Bronchial smooth muscle cell (primary cell): ENCODE measurements at places on chromosomes 5 and 9. TPM values are rescaled to one million over a fixed set of nuclear protein-coding genes. Genes with fewer than 3 reads are reported as not detected.

The DBH gene
- total RNA-seq, result not detected in 2 replicates

The LCN9 gene
- total RNA-seq, result not detected in 2 replicates

The ECM2 gene
- total RNA-seq, result 3.6 and 7.2 TPM in 2 replicates

The FBXO38 gene
- 46.9 and 54.4 TPM in 2 replicates for total RNA-seq

The MTAP gene
- total RNA-seq, result 15.8 and 19.0 TPM in 2 replicates

The TTLL11 gene
- total RNA-seq, result 2.5 and 3.6 TPM in 2 replicates

The TMEM232 gene
- 6.3 and 14.7 TPM in 2 replicates for total RNA-seq

The OR1J1 gene
- not detected in 2 replicates for total RNA-seq

The BTF3 gene
- 134 and 169 TPM in 2 replicates for total RNA-seq

The GABRA1 gene
- total RNA-seq, result not detected in 2 replicates

The BSPRY gene
- total RNA-seq, result not detected in 2 replicates

The LURAP1L gene
- total RNA-seq, result 54.4 and 62.1 TPM in 2 replicates

The NTNG2 gene
- total RNA-seq, result 3.5 and 4.0 TPM in 2 replicates

The LRRC19 gene
- total RNA-seq, result not detected in 2 replicates

The LPCAT1 gene
- 33.1 and 37.6 TPM in 2 replicates for total RNA-seq

The PIP5K1B gene
- not detected in 2 replicates for total RNA-seq

The NOXA1 gene
- 0.26 and 0.95 TPM in 2 replicates for total RNA-seq

The SPATA31C1 gene
- total RNA-seq, result not detected in 2 replicates

The PCDHB16 gene
- 0.16 and 2.1 TPM in 2 replicates for total RNA-seq

The PITX1 gene
- 0.47 and 4.1 TPM in 2 replicates for total RNA-seq

The LHX3 gene
- total RNA-seq, result not detected in 2 replicates

The PCDHA11 gene
- 0.09 and 0.16 TPM in 2 replicates for total RNA-seq
